Right lung (tissue), 10 donors: ENCODE measurements at places on chromosomes 5 and 9. TPM values are rescaled to one million over a fixed set of nuclear protein-coding genes. Genes with fewer than 3 reads are reported as not detected.

GRCh38 chr9:70045452-70045851 is 1.8 kb downstream of the MAMDC2 start:
- no peak for DNase-seq

GRCh38 chr9:129399634-129399990 is 221.3 kb downstream of the C9orf50 start:
- DNase-seq, result no peak

DNA sequence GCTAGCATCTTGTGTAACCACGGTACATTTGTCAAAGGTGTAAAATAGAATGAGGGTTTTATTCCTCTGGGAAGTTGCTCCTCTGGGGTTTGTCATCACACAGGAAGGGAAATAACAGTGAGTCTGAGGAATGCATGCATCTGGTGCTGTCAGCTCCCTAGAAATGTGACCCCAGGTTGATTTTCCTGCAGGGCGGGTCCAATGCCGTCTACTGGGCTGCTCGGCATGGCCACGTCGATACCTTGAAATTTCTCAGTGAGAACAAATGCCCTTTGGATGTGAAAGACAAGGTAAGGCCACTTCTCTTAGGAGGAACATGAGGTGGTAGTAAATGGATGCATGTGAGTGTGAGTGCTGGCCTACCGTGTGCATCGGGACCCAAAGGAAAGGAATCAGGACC is 78.8 kb upstream of the CTSL start:
- no peak for DNase-seq

GRCh38 chr5:169242175-169242848 is 58.6 kb downstream of the SLIT3 start:
- no peak for DNase-seq

DNA sequence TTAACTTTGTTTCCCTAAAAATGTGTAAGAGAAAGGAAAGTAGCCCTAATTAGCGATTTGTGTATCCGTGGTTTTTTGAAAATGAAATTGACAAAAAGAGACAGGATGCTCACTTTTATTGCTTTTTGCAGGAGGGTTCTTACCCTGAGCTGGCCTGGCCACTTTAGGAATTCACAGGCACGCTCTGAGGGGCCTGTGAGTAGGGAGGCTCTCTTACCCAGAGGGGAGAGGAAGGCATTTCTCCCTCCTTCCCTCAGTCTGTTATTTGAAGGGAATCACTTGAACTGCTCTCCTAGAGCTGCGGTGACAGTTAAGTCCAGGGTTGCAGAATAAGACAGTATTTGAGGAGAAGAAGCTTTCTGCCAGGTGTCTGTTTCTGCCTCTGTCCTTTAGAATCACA is 16.7 kb downstream of the PIK3R1 start:
- no peak for DNase-seq

ACTBL2 gene
- not detected for polyA plus RNA-seq

GRCh38 chr9:34633851-34634550 is 3.6 kb downstream of the SIGMAR1 start:
- no peak for DNase-seq

- DNase-seq, result no peak
These were observed 110.7 kb upstream of the FST start for GRCh38 chr5:53369681-53370080.

AGXT2 gene
- not detected for polyA plus RNA-seq

GRCh38 chr5:94021246-94021645 is 279.8 kb upstream of the POU5F2 start:
- DNase-seq, result no peak

DNA sequence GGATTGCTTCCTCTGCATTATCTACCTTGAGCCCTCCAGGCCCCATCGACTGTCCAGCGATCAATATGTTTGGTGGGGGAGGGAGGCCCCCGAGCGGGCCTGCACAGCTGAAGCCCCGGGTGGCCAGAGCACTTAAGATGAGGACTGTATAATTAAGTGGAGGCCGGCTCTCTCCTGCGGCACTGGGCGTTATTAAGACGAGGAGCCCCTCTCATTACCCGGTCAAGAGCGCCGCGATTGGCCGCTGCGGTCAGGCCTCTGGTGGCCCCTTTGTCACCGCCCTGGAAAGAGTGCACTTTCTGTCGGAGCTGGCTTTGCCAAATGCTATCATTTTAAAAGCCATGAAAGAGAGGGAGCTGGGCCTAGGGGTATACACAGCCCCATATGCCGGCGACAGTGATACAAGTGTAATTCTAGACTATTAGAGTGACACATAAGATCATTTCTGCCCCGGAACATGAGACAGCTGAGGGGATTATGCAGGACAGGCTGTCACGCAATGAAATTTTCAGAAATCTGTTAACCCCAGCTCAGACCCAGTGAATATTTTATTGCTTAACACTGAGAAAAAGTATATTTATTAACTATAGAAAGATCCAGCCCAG is 106.3 kb upstream of the IRX1 start:
- DNase-seq, result no peak

DNA sequence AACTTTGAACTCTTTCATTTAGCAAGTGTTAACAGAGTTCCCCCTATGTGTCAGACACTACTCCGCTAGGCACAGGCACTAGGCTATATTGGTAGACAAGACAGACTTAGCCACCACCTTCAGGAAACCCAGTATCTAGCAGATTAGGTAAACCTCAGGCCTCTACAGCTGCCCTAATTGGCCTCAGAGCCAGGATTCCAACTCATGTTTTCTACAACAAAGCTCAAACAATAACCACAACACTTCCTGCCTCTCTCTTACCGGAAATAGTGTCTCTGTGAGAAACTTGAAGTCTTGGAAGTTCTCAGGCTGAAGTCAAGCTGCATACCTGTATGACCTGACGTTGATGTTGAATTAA is 116.6 kb upstream of the SLC44A1 start:
- no peak for DNase-seq

C1QTNF2 gene
- 4.5 TPM for polyA plus RNA-seq
